ENCODE measurements at places on chromosomes 5 and 9.

DNA sequence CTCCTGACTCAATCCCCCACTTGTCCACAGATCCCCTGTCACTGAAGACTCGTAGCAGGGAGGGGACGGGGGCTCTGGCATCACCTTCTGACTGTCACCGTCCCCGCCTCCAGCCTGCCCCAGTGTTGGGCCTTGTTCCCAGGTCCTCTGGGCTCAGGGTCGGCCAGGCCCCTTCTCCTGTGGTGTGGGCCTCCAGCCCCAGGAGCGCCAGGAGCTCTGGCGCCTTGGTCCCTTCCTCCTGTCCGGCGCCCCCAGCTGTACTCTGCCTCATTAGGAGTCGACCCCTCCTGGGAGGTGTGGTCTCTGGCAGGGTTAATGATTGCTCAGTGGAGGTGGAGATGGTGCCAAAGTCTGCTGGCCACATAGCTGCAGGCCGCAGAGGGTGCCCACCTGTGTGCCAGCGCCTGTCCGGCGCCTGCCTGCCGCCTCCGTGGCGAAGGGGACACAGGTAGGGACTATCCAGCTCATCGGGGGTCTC lies at the start of gene CDHR2:
TSS of gene CDHR2 (plus strand) at position 376 of the 478 bp plus-strand sequence. CDS start 16,011 bp downstream, outside the sequence.
- DNase-seq, result no peak

- DNase-seq, result no peak
Observed at GRCh38 chr5:22926574-22926973, 73.4 kb upstream of the CDH12 start.

- no peak for DNase-seq
Observed at GRCh38 chr9:3828495-3828894, 302.7 kb upstream of the RFX3 start.

GRCh38 chr9:3285365-3286161 lies 240.2 kb downstream of the RFX3 start:
- no peak for DNase-seq

- no peak for DNase-seq
Observed at GRCh38 chr5:73238873-73239272, 65.9 kb downstream of the TMEM174 start.
